Activated CD4-positive, alpha-beta T cell treated with anti-CD3 and anti-CD28 coated beads, Interleukin-2, amount 50 U/mL, for 1 hour (primary cell): ENCODE measurements at places on chromosomes 6 and 20.
A peak's percentile ranks its signal among the peaks of the same experiment; 100 is the strongest.

GRCh38 chr20:63979557-63980316, at the start of gene SAMD10:
Gene SAMD10, minus strand, starts transcription at chr20:63979642. Its CDS starts 175 bp downstream, at chr20:63979467.
- DNase-seq, result peak; percentile 58

DNA sequence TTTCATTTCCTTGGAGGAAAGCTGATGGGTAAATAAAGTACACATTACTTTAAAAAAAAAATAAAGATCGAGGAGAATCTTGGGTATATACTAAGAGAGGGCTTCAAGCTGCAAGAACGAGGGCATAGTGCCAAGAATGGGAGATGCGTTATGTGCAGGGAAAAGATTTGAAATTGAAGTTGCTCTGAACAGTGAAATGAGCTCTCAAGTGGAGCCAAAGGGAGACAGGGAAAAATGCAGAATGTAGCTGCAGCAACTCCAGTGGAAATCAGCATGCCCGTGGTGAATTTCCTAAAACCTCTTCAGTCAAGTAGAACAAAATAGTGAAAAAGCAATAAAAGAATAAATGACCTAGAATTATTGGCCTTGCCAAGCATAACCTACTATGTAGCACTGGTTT, 11.4 kb upstream of the COL9A1 start:
- DNase-seq, result no peak

- no peak for DNase-seq
Measured at GRCh38 chr6:3902871-3903648, 53.9 kb downstream of the FAM50B start.

- no peak for DNase-seq
Measured at GRCh38 chr20:40646361-40646760, 42.7 kb downstream of the MAFB start.

DNA sequence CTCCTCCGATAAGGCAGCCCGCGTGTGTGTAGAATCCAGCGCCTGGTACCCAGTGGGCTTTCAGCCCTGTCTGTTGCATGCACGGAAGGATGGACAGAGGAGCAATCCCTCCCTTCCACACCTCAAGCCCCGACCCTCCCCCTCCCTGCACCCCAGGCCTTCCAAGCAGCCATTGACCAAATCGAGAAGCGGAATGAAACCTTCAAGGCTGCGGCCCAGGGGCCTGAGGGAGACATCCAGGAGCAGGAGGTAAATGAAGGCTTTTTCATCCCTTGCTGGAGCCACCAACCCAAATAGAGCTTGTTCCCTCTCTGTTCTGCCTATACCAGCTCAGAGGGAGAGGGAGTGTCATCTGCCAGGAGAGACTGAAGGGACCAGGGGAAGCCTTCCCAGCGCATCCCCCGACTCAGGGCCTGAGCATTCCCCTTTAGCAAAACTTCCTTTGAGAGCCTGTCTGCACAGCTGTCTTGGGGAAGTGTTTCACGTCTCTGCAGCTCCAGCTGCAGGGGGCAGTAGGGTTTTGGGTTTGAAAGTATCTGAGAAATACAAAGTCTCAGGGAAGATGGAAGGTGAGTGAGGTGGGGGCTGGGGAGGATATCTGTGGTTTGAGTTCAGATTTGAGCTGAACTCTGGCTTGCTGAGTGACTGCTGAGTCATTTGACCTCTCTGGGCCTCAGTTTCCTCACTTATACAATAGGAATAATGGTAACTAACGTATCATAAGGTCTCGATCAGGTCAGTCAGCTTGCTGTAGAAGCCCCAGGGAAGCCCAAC, 16.1 kb downstream of the FGD2 start:
- peak; percentile 72 for DNase-seq

- no peak for DNase-seq
Measured at GRCh38 chr6:55833284-55833683, 42.1 kb downstream of the BMP5 start.

DNA sequence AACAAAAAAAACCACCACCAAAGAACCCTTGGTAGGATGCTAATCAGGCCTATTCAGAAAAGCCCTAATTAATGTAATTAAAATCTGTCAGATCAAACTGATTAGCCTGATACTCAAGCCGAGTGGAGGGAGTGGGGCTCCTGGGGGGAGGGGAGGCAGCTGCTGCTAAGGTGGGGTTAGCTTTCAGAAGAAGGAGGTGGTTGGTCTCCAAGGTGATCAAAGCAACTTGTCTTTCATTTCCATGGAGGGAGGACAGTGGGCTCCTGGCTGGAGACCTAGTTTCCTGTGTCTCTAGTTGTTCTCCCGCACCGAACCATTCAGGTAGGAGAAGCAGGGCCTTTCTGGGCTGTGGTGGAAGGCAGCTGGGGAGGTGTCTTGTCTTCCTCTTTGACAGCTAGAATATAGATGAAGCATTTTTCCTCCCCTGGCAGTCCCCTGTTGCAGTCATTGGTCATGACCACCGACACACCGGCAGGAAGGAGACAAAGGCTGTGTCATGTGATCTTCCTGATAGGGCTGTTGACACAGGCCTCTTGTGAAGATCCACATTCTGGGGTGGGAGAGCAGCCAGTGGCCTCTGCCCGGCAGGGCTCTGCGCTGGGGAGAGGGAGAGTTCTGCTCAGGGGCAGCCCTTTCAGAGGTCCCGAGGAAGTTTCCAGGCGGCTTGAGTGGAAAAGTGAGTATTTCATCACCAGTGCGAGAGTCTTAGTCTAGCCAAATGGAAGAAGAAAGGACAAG, 39.9 kb upstream of the PRDM1 start:
- DNase-seq, result no peak

DNA sequence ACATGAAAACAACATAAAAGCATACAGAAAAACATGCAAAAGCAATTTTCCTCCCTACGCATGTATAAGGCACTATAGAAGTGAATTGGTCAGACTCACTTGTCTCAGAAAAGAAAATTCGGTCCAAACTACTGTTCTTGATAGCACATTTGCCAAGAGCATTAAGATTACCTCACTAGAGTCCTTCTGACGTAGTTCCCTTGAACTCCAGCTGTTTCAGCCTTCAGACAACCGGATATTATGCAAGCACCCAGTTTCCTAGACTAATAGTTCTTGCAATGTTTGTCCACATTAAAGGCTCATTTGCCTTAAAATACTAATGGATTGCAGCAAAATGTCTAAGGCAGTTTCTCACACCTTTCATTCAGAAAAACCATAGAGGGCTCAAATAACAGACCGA, 2.5 kb upstream of the CASS4 start:
- no peak for DNase-seq

DNA sequence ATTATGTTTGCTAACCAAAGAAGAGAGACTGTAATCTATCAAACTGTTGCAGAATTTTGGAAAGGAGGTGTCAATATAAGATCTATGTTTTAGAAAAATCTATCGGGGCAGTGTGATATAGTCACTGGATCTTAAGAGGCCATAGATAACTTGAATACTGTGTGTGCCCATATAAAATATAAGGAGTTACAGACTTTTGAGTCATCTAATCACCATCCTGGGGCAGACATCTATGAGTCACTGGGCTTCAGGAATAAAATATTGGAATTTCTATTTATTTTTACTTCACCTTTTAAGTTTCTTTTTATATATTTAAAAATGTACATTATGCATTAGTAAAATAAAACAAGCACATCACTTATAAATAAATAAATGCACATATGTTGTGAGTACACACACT, 509.3 kb upstream of the MAN1A1 start:
- no peak for DNase-seq

GRCh38 chr6:34583861-34584604, 27.9 kb upstream of the SPDEF start:
- DNase-seq, result no peak

GRCh38 chr20:19993958-19994669, 23.0 kb upstream of the NAA20 start:
- no peak for DNase-seq

DNA sequence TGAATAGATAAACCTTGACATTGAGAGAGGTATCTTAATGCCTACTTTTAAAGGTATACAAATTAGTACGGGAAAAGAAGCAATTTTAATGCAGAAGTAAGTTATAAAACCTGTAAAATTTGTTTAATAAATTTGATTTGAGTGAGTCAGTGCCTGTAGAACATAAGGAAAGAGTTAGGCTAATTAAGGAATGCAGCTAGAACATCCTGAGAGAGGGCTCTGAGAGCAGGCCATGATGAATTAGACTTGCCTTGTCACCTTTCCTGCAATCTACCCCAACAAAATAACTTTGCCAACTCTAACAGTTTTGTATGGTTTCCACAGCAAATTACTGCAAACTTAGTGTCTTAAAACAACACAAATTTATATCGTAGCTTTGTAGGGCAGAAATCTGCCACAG, 700.8 kb downstream of the RFPL4B start:
- no peak for DNase-seq

- DNase-seq, result no peak
Measured at GRCh38 chr6:3473773-3474172, 16.9 kb upstream of the SLC22A23 start.
